ENCODE measurements at places on chromosomes 11 and 22.
A peak's percentile ranks its signal among the peaks of the same experiment; 100 is the strongest.

- DNase-seq, result no peak
Measured at GRCh38 chr22:43777286-43777685, 34.8 kb downstream of the EFCAB6 start.

GRCh38 chr11:117914991-117915618 is 14.1 kb downstream of the TMPRSS13 start:
- DNase-seq, result no peak

- DNase-seq, result no peak
Measured at GRCh38 chr11:3225826-3226750, 6.1 kb downstream of the MRGPRE start.

DNA sequence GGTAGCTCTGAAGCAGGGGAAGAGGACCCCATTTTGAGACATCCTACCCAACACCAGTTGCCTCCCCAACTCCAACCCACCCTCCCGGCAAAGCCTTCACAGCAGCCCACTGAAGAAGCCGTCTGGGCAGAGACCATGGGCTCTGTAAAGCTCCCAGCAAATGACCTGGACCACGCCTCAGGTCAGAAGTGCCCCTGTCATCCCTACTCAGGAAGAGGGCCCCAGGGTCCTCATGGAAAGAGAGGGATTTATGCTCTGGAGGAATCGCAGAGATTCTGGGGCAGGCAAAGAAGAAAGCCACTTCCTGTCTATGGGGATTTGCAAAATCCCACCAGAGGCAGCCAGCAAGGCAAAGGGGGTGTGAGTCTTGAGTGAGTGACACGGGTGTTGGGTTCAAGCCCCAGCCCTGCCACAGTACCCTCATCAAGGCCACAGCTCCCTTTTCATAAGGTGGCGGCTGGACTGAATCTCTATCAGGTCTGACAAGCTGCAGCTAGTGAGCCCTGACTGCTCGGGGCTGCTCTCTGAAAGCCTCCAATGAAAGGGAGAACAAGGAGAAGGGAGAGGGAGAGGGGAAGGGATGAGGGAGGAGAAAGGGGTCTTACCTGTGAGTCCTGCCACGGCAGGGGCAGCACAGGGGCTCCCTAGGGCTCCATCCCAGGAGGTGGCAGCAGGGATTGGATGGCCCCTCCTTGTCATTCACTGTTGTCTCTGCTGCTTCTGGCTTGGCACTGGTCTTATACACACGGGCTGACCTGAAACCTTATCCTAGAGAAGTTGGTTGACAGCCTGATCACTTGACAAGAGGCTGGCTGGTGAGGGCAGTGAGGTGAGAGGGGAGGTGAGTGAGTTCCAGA is at the start of gene UCP3:
TSS of gene UCP3 (minus strand) at position 713 of the 857 bp plus-strand sequence. CDS start 2,043 bp downstream, outside the sequence.
- no peak for DNase-seq

DNA sequence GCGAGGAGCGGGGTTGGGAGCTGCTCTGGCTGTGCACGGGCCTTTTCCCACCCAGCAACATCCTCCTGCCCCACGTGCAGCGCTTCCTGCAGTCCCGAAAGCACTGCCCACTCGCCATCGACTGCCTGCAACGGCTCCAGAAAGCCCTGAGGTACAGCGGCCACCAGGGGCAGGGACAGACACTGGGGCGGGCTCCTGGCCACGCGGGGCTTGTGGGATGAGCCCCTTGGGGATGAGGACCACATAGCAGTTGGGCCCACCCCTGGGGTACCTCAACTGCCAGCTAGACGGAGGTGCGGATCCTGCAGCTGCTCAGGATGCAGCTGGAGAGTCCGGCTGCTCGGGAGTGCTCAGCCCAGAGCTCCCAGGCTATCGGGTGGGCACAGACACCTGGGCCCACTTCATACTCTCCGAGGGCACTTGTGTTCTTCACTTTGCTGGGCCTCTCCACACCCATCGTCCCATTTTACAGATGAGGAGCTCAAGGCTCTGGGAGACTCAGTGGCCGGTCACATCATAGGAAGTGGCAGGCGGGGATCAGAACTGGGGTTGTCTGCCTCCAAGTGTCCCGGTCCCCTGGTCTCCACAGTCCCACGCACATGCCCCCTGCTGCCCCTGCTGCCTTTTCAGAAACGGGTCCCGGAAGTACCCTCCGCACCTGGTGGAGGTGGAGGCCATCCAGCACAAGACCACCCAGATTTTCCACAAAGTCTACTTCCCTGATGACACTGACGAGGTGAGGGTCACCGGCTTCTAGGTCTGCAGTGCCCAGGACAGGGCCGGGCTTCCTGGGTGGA is 77.6 kb downstream of the MYO7A start:
- no peak for DNase-seq

- no peak for DNase-seq
Measured at GRCh38 chr11:126766440-126766839, 234.1 kb downstream of the KIRREL3 start.

DNA sequence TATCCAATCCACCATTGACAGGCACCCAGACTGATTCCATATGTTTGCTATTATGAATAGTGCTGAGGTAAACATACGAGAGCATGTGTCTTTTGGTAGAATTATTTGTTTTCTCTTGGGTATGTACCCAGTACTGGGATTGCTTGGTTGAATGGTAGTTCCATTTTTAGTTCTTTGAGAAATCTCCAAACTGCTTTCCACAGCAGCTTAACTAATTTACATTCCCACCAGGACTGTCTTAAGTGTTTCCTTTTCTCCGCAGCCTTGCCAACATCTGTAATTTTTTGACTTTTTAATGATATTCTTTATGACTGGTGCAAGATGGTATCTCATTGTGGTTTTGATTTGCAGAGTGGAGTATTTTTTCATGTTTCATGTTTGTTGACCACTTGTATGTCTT is 8.3 kb downstream of the FDX1 start:
- no peak for DNase-seq

GRCh38 chr11:116166573-116167465 is 606.0 kb downstream of the BUD13 start:
- DNase-seq, result no peak

- peak; percentile 27 for DNase-seq
Measured at GRCh38 chr22:48415520-48415919, 1412.2 kb downstream of the BRD1 start.

DNA sequence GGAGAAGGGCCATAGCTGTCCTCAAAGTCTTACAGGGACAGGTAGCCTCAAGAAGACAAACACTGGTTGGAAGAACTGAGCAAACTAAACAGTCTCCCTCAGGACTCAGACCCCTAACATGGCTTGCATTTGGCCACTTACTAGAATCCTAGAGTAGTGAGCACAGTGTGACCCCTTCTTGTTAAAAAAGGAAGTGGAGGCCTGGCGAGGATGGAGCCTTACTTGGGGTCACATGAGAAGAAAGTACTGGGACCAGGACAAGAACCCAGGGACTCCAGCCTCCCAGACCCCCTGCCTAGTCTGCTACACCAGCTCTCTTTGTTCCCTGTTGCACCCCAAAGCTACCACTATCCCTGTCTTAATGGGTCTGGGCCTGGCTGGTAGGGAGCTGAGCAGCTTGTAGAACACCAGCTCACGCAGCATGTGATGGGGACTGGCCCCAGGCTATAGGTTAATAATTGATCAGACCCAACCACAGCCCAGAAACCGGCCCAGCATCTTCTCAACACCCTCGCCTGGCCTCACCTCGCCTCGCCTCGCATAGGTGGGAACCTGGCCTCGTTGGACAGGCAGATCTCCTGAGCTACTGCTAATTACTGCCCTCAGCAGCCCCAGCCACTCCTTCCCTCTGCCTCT is 17.6 kb downstream of the DGAT2 start:
- DNase-seq, result no peak

GRCh38 chr11:17296852-17297559 is 20.5 kb downstream of the NUCB2 start:
- no peak for DNase-seq

DNA sequence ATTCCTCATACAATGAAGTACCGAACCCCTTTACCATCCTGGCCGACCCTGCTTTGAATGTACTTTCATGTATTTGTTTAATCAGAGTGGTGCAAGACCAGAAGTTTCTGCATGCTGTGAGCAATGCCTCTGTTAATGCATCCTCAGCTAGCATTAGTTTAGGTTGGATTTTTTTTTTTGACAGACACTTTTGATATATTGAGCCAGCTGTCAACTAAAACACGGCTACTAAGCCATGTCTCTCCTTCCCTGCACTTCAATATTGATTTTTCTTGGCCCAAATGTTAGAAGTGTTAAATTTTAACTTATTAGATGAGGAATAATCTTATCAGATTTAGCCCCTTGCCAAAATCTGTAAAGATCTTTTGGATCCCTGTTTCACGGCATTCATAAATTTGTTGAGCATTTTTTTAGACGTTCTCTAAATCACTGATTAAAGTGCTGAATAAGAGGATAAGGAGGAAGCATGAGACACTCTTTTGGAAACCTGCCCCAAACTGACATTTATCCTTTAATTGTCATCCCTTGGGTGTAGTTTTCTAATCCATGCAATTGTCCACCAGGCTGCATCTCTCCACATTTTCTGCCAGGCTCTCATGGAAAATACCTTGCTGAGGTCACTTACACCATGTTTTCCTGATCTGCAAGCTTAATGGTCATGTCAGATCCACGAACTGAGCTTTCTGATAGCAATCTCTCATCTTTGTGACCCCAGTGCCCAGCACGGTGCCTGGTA is 130.7 kb downstream of the FEZ1 start:
- DNase-seq, result peak; percentile 16

DNA sequence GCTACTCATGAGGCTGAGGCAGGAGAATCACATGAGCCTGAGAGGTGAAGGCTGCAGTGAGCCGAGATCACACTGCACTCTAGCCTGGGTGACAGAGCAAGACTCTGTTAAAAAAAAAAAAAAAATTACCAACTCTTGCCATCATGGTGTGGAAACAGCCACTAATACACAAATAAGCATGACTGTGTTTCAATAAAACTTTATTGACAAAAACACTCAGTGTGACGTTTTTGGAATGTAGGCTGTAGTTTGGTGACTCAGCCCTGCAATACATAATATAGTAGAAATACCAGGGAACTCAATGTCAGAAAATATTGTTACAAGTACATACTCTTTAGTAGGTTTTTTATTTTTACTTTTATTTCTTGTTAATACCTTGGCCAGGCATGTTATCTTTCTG is 207.1 kb downstream of the CASP12 start:
- DNase-seq, result no peak

DNA sequence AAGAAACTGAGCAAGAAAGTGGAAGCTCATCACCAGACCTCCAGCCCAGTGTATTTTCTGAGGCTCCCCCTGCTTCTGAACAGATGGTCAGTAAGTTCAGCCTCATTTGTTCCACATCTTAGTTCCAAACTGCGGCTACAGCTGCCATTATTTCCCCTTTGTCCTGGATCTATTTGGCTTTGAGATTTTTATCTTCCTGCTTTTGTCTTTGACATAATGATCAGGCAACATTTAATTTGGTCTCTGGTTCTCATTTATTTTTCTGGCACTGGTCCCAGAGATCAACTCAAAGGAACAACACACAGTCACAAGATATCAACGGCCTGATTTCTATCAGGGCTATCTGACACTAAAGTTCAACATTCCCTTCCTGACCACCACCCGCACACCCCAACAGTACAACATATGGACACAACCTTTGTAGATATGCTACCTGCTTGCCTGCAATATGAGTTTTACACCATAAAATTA is 137.5 kb downstream of the FAM76B start:
- DNase-seq, result no peak

DNA sequence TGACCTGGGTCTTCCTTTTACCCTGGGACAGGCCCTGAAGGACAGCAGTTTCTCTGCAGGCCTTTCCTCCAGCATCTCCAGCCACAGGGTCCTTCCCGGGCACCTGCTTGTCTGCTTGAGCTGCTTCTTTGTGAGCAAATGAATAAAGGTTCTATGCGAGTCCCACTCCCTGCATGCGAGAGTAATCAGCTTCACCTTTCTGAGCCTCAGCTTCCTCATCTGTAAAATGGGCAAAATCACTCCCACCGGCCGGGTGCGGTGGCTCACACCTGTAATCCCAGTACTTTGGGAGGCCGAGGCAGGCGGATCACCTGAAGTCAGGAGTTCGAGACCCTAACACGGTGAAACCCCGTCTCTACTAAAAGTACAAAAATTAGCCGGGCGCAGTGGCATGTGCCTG is 31.1 kb downstream of the IFT27 start:
- DNase-seq, result no peak

GRCh38 chr11:33723238-33723881 is 12.9 kb downstream of the CD59 start:
- DNase-seq, result no peak

DNA sequence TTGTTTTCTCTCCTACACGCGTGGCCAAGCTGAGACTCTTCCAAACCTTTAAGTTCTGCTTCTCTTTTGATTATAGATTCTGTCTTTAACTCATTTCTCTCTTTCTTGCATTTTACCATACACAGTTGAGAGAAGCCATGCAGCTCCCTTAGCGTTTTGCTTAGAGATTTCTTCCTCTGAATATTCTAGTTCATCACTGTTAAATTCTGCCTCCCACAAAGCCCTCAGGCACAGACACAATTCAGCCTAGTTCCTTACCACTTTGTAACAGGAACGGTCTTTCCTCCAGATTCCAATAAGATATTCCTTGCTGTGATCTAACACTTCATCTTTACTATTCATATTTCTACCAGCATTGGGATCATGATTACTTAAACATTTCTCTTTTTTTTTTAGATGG is 24.7 kb upstream of the CD81 start:
- no peak for DNase-seq

GRCh38 chr11:119664063-119664572 is 64.9 kb downstream of the NECTIN1 start:
- no peak for DNase-seq

GRCh38 chr11:66470015-66470414 is 3.3 kb downstream of the PELI3 start:
- no peak for DNase-seq

DNA sequence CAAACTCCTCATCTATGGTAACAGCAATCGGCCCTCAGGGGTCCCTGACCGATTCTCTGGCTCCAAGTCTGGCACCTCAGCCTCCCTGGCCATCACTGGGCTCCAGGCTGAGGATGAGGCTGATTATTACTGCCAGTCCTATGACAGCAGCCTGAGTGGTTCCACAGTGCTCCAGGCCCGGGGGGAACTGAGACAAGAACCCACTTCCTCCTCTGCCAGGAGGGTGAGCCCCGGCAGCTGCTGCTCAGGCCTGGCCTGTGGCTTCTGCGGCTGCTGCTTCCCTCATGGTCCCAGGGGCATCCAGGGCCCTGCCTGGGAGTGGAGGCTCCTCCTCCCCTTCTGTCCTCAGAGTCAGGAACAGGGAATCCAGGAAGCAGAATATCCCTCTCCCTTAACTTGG is 98.4 kb downstream of the ZNF280B start:
- DNase-seq, result no peak

DNA sequence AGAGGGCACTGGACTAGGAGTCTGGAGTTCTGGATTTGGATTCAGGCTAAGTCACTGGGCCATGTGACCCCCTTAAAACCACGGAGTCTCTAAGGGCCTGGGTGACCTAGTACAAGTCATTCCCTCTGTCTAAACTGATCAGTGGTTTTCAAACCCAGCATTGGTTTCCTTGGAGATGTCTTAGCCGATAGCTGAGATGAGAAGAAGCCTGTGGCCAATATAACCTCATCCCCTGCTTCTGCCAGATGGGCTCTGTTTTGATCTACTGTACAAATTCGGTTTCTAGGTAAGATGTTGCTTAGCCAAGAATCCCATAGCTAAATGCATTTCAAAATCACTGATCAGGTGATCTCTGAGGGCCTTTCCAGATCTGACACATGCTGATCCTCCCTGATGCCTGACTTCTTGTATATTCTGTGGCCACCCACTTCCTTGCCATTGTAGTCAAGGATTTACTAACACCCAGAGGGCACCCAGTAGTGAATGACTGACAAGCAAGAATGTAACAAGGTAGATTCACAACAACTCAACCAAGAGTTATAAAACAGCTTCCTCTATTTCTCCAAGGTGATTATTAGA is 53.1 kb downstream of the GALNT18 start:
- no peak for DNase-seq

All from cerebellar cortex (tissue), 1 donor.